ENCODE measurements at places on chromosomes 2 and 18.

- DNase-seq, result peak; percentile 29
These were observed 108.8 kb downstream of the SLC4A3 start for GRCh38 chr2:219736209-219736608.

DNA sequence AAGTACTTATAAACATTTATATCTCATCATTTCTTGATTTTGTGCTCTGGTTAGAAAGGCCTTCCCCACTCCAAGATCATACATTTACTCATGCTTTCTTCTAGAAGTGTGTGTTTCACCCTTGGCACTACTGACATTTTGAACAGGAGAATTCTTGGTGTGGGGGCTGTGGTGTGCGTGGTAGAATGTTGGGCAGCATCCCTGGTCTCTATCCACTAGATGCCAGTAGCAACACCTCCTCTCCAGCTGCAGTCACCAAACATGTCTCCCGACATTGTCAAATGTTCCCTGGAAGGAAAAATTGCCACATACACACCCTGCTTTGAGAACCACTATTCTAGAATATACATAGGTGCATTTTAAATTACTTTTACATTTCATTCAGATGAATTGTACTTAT lies 8.7 kb upstream of the TGIF1 start:
- DNase-seq, result peak; percentile 31

GRCh38 chr2:231127936-231128335 lies 3.1 kb upstream of the HTR2B start:
- no peak for DNase-seq

DNA sequence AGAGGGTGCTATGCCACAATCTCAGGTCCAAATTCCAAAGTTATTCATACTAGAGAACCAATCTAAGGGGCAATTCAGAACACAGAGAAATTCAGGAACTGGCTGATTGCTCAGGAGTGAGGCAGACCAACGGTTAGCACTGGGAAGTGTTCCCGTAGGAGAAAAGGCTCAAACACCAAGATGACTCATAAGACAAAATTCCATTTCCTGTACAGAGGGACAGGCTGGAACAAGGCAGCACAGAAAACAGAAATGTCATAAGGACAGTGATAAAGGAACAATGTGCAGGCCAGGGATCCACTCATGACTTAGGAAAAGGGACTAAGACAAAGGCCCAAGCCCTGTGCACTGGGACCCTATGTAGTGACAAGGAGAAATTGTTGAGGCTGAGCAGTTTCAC lies 54.2 kb downstream of the PDE1A start:
- no peak for DNase-seq

DNA sequence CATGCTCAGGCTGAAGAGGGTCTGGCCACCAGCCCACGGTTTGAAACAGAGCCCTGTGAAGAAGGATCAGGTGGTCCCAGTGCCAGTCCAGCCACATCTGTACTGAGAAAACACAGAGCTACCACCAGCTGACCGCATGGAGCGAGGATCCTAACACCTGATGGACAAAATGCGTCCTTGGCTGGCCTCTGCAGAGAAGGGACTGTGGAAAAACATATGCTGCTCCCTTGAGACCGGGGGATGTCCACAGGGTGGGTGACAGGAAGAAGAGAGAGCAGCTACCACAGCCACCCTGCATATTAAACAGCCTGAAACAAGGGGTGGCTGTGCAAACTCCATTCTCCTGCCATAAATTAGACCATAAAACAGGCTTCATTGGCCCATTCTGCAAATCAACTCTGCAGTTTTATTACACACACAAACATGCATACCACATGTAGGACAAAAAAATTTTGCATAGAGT lies 137.2 kb downstream of the BCL2 start:
- no peak for DNase-seq

- no peak for DNase-seq
These were observed 75.3 kb downstream of the MBD2 start for GRCh38 chr18:54149078-54149697.

DNA sequence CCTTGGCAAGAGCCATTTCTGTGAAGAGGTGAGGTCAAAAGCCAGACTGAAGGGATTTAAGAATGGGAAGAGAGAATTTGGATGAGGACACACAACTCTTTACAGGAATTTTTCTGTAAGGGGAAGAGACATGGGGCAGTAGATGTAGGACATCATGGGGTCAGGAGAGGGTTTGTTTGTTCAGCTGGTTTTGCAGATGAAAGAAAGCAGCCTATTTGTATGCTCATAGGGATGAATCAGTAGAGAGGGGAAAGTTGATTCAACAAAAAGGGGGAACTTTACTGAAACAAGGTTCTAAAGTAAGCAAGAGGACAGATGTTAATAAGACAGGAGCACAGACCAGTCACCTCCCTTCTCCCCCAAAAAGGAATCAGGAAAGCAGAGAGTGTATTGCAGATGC lies 11.2 kb downstream of the SCG2 start:
- no peak for DNase-seq

DNA sequence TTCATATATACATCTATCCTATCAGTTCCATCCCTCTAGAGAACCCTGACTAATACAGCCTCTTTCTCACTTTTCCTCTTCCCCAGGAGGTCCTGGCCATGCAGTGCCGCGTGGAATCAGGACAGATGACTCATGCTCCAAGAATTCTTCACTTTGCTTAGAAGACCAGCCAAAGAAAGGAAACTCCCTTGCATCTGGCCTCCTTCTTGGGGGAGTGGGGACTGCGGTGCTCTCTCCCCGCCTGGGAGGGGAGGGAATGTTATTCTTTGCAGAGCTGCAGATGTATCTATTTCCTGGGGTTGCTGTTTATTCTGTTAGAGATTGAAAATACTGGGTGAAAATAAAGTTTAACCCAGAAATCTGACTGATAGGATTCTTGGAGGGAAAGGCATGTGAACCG lies 111.5 kb upstream of the SH3BP4 start:
- no peak for DNase-seq

- no peak for DNase-seq
These were observed 980 bp upstream of the SPTBN1 start for GRCh38 chr2:54455131-54455562.

DNA sequence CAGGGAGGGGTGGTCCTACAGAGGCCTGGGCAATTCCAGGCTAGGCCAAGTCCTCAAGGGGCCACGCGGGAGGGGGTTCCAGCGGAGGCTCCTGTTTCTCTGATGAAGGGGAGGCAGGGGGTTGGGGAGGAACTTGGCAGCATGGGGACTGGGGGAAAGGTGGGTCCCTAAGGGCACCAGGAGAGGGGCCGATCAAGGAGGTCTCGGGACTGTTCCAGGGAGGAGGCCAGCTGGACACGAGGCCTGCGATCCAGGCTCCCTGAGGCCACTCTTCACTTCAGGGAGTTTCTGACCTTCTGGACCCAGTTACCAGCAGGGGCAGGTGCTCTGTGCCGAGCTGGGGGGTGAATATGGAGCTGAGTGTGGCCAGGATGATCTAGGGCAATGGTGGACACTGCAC lies 71.5 kb downstream of the ASB1 start:
- no peak for DNase-seq

- DNase-seq, result no peak
These were observed 202.3 kb downstream of the MYO3B start for GRCh38 chr2:170380267-170380666.

DNA sequence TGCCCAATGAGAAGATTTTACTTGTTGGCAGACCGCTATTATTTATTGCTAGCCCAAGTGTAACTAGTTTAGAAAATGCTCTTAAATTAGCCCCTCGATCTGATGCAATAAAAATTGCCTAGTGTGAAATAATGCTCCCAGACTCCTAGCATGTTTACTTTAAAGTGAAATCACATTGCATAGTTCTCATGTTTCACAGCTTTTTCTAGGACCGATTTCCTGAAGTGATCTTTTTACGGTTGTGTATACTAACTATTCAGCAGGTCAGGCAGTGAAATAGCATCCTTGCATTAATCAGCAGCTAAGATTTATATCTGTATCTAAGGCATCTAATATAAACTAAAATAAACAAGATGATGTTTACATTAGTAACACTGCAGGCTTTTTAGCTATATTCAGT lies 52.4 kb downstream of the PMS1 start:
- DNase-seq, result no peak

- no peak for DNase-seq
These were observed 30.3 kb upstream of the SLC30A6 start for GRCh38 chr2:32135409-32135808.

GRCh38 chr2:233375490-233376314 lies 21.4 kb downstream of the DGKD start:
- no peak for DNase-seq

- no peak for DNase-seq
These were observed 22.9 kb upstream of the GPR55 start for GRCh38 chr2:230947908-230948365.

DNA sequence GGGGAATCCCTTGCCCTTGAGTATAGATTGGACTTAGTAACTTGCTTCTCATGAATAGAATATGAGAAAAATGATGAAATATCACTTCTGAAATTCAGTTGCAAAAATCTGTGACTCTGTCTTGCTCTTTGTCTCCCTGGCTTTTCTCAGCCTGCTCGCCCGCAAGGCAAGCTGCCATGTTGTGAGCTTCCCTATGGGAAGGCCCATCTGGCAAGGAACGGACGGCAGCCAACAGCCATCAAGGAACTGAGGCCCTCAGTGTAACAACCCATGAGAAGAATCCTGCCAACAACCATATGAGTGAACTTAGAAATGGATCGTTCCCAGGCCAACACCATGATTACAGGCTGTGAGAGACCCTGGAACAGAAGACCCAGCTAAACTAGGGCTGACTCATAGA lies 58.4 kb upstream of the PGAP1 start:
- DNase-seq, result no peak

- DNase-seq, result peak; percentile 86
These were observed 149.4 kb upstream of the SMAD2 start for GRCh38 chr18:48079885-48080284.

Measured in WERI-Rb-1 (cell line).